Stimulated activated CD4-positive, alpha-beta T cell treated with anti-CD3 and anti-CD28 coated beads, Interleukin-1b, Interleukin-23, amount 100 ng/mL, for 1 hour (primary cell): ENCODE measurements at places on chromosomes 5 and 9.

DNA sequence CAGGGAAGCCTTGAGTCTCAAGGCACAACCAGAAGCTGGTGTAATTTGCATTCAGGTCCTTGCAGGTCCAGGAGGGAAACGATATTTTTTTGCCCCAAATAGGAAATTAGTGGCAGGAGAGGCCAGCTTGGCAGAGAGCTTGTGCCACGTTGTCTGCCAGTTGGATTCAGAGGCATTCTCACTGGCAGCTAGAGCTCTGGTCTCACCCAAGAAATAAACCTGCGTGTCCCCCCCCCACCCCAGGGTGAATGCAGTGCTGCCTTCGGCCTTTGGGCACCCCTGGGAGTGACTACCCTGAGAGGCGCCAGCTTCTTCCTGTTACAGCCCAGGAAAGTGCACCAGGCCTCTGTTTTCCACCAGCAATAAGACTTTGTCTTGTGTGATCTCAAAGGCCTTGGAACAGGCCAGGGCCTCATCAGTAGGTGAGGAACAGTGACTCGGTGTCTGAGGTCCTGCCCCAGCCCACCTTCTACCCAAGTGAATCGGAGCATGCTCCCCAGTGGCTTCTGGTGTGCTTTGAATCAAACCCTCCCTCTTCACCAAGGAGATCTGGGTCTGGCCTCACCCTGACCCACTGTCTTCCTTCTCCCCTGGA, 68.4 kb downstream of the HSPA4 start:
- DNase-seq, result no peak

- no peak for DNase-seq
Measured at GRCh38 chr9:112031400-112031799, 134.8 kb downstream of the UGCG start.

GRCh38 chr5:122877518-122877917, 32.1 kb downstream of the SNX24 start:
- no peak for DNase-seq

GRCh38 chr9:14769230-14769571, 46.7 kb upstream of the CER1 start:
- DNase-seq, result no peak

- no peak for DNase-seq
Measured at GRCh38 chr9:129322022-129322621, 144.1 kb upstream of the IER5L start.

- no peak for DNase-seq
Measured at GRCh38 chr9:88308831-88309560, 79.2 kb upstream of the SPIN1 start.

GRCh38 chr9:116786737-116787136, 99.6 kb downstream of the TRIM32 start:
- DNase-seq, result no peak

GRCh38 chr9:117074784-117075520, 339.9 kb downstream of the ASTN2 start:
- DNase-seq, result no peak
